ENCODE measurements at places on chromosomes 5 and 9.

DNA sequence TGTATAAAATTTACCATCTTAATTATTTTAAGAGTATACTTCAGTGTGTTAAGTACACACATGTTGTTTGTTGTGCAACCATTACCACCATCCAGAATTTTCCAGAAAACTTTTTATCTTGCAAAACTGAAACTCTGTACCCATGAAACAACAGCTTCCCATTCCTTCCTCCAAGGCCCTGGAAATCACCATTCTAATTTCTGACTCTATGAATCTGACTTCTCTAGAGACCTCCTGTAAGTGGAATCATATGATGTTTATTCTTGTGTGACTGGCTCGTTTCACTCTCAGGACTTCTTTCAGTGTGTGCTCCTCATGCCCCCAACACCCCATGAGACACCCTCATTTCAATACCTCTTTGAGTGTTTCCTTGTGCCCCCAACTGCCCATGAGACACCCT is 60.4 kb upstream of the COL15A1 start:
- no peak for DNase-seq

DNA sequence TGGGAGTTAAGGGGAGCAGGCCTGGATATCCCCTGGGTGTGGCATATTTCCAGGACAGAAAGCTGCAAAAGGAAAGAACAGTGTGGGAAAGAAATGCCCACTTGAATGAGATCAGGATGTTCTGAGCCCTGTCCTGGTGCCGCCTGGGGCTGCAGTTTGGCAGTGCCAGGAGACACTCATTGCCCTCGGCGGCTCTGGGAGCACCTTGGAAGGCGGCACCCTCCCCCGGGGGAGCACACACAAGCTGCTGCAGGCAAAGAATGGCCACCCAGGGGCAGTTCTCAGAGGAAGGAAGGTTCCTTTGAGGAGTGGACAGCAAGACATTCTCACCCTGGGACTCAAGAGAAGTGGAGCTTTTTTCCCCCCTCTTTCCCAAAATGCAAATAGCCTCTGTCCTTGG is 305.3 kb downstream of the NTRK2 start:
- DNase-seq = no peak

DNA sequence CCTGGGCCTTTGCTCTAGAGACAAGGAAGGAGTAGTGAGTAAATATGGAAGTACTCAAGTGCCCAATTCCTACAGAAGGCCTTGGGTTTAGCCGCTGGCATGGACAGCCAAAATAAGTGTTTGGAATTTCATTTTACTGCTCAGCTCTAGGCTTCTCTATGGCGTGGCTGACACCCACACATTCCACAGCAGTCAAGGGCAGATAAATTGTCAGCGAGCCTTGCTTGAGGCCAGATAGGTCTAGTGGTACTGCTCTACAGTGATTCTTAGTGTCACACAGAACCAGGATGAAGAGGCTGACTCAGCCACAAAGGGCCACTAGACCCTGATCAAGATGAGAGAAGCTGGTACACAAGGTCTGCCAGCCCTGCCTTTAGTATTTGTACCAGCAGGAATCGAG is 111.0 kb upstream of the NFIB start:
- no peak for DNase-seq

- no peak for DNase-seq
Observed at GRCh38 chr5:11064763-11065450, 303.9 kb upstream of the DAP start.

DNA sequence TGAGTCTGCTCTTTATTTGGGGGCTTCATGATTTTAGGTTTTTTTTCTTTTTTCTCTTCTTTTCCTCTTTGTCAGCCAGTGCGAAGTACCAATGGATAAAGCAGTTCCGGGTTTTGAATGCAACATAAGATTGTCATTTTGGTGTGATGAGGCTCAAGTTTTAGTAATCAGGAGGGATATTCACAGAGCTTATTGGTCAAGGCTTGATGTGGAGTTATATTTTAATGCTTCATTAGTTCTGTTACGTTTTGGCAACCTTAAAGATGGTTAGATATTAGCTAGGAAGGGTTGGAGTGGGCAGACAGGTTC is 1.4 kb downstream of the PIK3R1 start:
- no peak for DNase-seq

- no peak for DNase-seq
Observed at GRCh38 chr5:11251247-11251646, 490.2 kb upstream of the DAP start.

GRCh38 chr5:1122511-1123294 is 10.8 kb upstream of the SLC12A7 start:
- DNase-seq = no peak

- DNase-seq = no peak
Observed at GRCh38 chr5:36897616-36898015, 21.0 kb downstream of the NIPBL start.

GRCh38 chr9:104544644-104545043 is 8.0 kb upstream of the OR13C3 start:
- no peak for DNase-seq

DNA sequence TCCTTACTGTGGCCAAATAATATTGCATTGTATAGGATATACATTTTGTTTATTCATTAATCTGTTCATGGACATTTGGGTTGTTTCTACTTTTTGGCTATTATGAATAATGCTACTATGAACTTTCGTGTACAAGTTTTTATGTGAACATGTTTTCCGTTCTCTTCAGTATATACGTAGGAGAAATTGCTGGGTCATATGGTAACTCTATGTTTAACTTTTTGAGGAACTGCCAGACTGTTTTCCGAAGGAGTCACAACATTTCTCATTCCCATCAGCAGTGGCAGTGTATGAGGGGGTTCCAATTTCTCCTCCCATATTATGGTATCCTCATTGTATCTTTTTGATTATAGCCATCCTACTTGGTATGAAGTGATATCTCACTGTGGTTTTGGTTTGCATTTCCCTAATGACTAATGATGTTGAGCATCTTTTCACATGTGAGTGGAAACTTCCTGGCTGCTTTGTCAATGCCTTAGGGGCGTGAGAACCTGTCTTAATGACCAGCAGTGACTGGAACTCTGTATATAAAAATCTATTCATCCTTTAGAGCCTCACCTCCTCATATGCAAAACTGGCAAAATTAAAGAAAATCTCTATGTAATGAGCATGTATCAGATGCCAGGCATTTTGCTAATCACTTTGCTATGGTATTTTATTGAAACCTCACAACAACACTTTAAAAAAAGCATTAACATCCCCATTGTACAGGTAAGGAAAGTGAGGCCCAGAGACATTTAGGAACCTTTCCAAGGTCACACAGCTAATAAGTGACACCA is 47.8 kb upstream of the TGFBR1 start:
- no peak for DNase-seq

GRCh38 chr5:75281716-75282465 is 45.2 kb upstream of the ANKRD31 start:
- DNase-seq = no peak

GRCh38 chr9:111030492-111030891 is 7.8 kb downstream of the LPAR1 start:
- DNase-seq = no peak

DNA sequence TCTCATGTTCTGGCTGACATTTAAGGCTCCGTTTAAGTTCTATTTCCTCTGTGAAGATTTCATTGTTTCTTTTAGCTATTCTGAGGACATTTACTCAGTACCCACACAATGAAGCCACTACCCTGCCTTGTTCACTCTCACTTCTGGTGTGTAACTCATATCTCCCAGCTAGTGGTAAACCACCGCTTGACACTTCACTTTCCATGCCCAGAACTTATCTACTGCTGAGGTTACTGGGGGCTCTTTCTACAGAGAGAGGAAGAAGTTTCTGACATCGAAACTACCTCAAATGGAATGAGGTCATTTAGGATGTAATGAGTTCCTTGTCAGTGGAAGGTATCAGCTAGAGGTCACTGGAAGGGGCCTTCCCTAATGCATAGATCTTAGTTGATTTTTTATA is 501.5 kb downstream of the DMAC1 start:
- DNase-seq = peak; percentile 8

GRCh38 chr5:69368458-69369339 is 621 bp downstream of the AK6 start:
- DNase-seq = no peak

- no peak for DNase-seq
Observed at GRCh38 chr9:34203275-34203991, 24.6 kb downstream of the UBAP1 start.

- DNase-seq = no peak
Observed at GRCh38 chr9:79104216-79104615, 467.5 kb upstream of the TLE4 start.

Measured in stimulated activated CD8-positive, alpha-beta memory T cell treated with anti-CD3 and anti-CD28 coated beads, Interleukin-7, amount 100 ng/mL, for 24 hours (primary cell).